ENCODE measurements at places on chromosomes 13 and 19.

- no peak for DNase-seq
These were observed 284.3 kb upstream of the MAB21L1 start for GRCh38 chr13:35760735-35761281.

GRCh38 chr13:20924758-20925394, 22.3 kb upstream of the XPO4 start:
- peak; percentile 44 for DNase-seq

DNA sequence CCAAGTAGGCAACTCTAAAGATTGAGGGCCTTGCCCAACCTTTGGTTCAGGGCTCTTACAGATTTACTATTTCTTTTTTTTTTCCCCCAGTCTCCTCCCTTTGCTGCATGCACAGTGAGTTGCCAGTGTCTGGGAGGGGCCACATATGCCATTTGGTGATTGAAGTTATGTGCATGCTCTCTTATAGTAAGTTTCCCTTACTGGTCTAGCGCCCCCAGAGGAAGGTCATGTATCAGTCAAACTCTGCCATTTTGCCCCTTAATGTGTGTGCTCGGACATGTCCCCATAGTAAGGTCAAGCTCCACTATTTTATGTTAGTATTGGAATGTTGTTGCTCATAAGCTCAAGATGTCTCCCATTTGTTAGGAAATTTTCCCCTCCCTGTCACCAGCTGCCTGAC, 1138.0 kb upstream of the SLC10A2 start:
- DNase-seq: no peak

GRCh38 chr13:32748305-32748704, 162.1 kb downstream of the PDS5B start:
- no peak for DNase-seq

DNA sequence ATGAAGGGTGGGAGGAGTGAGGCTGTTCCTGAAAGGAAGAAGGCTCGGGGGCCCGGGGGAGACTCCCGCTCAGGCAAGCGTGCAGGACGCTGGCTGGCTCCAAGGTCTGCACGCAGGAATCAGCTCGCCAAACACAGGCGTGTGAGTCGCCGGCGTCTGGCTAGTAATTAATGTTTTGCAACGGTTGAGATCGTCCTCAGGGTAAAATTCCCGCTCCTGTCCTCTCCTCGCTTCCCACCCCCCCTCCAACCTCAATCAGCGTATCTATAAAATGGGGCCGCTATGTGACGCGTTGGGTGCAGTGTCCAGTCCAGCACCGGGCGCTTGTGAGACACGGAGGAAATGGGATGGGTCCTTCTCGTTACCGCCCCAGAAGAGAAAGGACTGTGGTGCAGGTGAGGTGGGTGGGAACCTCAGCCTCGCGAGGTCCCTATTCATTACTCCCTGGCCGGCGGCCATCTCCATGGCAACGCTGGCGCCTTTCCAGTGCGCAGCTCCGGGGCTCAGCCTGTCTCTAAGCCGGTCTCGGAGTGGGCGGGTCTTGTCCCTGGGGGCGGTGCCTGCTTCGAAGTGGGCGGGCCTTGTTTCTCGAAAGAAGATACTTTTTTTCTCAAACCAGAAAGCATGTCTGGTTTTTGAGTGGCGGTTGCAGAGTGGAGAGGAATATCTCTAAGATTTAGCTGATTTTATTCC, 6.5 kb upstream of the ZNF579 start:
- DNase-seq: peak; percentile 53

GRCh38 chr19:5707576-5708575, 12.1 kb downstream of the LONP1 start:
- no peak for DNase-seq

- DNase-seq: no peak
These were observed 123.1 kb downstream of the ITGBL1 start for GRCh38 chr13:101575581-101575980.

DNA sequence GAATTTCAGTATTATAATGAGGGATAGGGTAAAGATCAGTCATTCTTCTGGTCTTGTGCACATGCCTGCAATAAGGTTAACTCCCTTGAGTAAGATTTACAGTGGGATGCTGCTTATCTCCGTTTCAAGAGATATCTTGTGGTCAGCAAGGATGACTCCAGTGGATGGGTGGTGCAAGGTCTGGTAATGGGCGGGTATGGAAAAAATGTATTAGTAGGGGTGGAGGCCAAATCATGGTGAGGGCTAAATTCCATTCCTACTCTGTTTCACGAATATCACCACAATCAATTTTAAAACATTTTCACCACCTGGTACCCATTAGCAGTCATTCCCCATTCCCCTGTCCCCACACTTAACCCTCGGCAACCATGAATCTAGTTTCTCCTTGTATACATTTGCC, 40.6 kb downstream of the CCDC122 start:
- no peak for DNase-seq

GRCh38 chr13:113166266-113166665, 7.8 kb downstream of the PROZ start:
- no peak for DNase-seq

GRCh38 chr19:30743011-30743410, 370.8 kb downstream of the ZNF536 start:
- DNase-seq: no peak

- no peak for DNase-seq
These were observed 44.2 kb upstream of the HOMER3 start for GRCh38 chr19:18985257-18985656.

DNA sequence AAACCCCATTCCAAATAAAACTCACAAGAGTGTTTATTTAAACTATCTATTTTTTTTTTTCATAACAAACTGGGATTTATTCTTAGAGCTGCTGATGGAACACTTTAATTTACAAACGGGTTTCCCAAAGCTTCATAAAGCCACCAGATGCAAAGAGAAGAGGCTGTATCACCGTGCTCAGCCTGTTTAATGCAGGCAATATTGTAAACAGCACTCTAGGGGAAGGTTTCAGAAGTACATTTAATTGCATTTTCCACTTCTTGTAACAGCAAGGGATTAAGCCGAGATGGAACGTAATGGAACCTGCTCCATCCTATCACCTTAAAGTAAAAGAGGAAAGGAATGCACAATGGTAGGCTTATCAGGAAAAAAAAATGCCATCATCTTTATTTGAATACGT, 550.6 kb upstream of the ARGLU1 start:
- no peak for DNase-seq

- DNase-seq: no peak
These were observed 81.2 kb downstream of the TBC1D4 start for GRCh38 chr13:75400775-75401174.

DNA sequence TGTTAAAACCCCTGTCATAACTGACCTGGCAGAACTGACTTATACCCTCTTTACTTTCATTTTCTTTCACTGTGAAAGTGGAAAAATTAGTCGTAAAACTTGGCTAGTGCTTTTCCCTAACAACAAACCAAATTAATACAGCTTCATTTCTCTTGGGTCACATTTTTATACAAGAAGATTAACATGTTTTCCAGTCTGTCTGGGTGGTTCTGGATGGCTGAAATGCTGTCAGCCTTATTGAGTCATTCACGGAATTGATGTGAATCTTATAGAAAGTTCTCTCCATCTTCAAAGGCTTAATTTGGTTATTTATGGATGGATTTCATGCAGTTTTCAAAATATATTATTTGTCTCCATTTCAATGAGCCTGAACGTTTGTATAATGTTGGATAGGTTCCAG, 440.0 kb downstream of the KCTD12 start:
- DNase-seq: no peak

- no peak for DNase-seq
These were observed 29.0 kb upstream of the CXCL17 start for GRCh38 chr19:42471554-42472249.

GRCh38 chr19:18972301-18972811, 31.3 kb upstream of the HOMER3 start:
- peak; percentile 6 for DNase-seq

- peak; percentile 85 for DNase-seq
These were observed 45.4 kb downstream of the SMIM24 start for GRCh38 chr19:3434630-3435553.

DNA sequence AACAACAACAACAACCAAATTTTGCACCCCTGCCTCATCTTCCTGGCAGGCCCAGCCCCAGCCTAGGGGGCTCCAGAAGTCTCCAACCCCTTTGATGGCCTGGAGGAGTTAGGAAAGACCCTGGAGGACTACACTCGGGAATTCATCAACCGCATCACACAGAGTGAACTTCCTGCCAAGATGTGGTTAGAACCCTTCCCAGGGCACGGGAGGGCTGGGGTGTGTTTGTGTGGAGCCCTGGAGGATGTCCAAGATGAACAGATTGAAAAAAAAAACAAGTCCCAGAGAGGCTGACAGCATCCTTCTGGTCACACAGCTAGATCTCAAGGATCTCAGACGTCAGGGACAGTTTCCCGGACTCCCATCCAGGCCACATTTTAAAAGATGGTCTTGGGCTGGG, 13.3 kb downstream of the APOC1 start:
- no peak for DNase-seq

- no peak for DNase-seq
These were observed 362 bp downstream of the ZNF557 start for GRCh38 chr19:7069904-7070226.

DNA sequence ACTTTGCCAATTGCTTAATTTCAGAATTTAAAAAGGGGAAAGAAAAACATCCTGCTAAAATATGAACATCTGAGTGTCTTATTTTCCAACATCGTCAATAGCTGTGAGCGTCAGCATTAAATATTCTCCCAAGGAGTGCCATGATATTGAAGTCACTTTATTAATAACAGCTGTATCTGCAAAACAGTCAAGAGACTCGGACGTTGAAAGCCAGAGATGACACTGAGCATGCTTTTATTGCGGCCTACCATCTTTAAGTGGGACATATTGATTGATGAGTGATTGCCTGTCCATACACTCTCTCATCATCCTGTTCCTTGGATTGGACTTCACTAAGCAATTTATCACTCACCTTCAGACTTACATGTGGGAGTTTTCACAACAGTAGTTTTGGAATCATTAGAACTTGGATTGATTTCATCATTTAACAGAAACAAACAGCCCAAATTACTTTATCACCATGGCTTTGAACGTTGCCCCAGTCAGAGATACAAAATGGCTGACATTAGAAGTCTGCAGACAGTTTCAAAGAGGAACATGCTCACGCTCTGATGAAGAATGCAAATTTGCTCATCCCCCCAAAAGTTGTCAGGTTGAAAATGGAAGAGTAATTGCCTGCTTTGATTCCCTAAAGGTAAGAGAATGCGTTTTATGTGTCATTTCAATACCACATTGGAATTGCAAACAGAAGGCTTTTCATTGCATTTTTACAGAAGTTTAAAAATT, 53.8 kb downstream of the MBNL2 start:
- no peak for DNase-seq

DNA sequence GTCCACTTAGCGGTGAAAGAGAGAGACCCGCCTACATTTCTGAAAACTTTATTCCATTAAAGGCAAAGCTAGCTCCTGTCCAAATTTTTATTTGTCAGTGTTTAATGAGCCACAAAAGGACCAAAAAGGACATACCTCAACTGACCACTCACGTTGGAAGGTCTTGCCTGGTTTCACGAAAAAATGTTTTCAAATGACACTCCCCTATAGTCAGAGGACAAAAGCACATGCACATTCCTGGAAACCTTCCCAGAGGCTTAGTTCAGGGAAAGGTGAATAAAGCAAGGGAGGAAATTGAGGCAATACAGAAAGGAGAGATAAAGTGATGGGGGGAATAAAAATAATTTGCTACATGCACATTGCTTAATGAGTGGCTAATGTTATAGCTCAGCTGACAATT, 55.6 kb downstream of the DOCK9 start:
- DNase-seq: no peak

DNA sequence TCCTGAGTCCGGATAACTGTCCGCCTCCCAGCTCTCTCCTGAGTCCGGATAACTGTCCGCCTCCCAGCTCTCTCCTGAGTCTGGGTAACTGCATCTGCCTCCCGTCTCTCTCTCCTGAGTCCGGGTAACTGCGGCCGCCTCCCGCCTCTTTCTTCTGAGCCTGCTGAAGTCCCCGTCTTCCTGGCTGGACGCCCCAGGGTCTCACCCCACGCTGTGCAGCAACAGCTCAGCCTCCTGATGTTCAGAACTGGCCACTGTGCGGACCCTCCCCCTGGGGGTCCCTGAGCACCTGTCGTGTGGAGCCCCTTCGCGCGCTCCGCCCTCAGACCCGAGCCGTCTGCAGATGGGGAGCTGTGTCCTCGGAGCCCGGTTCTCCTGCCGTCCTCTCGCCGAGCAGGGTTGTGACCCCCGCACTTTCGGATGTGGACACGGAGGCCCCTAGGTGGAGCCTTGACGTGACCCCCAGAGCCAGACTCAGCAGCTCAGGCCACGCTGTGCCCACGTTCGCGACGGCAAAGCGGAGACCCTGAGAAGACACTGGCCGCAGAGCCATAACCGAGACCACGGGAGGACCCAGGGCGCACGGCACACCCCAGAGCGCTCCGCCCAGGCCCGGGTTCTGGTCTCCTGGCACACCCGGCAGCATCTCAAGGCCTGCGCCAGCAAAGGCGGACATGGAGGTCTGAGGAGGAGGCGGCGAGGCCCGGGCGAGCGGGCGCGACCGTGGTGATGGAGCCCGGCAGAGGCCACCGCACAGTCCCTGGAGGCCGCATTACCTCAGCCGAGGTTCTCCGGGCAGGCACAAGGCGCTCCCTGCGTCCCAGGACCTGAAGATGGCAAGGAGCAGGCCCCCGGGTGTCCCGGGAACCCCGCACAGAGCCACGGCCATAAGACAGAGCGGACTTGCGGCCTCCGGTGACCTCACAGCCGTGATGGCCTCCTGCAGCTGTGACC, 15.9 kb downstream of the SBNO2 start:
- DNase-seq: no peak

- no peak for DNase-seq
These were observed 122.4 kb downstream of the AKAP11 start for GRCh38 chr13:42394361-42394708.

DNA sequence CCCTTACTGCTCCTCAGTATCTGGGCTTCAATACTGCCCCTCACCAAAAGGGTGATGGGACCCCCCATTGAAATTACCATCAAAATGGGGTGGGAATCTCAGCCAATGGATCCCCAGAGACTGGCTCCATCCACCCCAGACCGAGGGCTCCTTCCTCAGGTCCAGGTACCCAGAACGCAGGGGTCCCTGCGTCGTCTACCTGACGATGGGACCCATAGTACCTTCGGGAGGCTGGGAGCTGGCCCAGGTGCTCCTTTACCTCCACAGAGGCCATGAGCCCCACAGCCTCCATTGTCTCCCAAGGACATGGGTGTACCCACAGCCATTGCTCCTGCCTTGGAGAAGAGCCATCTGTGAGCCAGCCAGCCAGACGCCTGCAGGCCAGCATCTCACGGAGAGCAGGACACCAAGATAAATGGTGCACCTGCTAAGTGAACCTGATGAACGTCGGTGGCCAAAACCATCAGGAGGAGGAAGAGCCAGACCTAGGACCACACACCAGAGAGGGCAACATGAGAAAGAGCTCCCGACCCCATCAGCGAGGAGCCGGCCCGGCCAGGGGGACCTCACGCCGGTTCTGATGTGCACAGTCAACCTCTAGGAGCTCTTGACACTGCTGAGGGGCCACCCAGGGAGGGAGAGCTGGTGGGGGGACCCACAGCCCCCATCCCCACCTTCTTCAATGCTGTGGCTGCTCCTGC, 156.8 kb upstream of the SOX1 start:
- no peak for DNase-seq

GRCh38 chr19:31344403-31344802, 4.8 kb downstream of the TSHZ3 start:
- DNase-seq: no peak

- no peak for DNase-seq
These were observed 314.9 kb upstream of the SLITRK5 start for GRCh38 chr13:87356314-87356713.
